ENCODE measurements at places on chromosomes 7 and 10. TPM values are rescaled to one million over a fixed set of nuclear protein-coding genes. Genes with fewer than 3 reads are reported as not detected.

Gene SSC4D
- total RNA-seq = 0.60 TPM

Gene SFMBT2
- 32.3 TPM for total RNA-seq

Gene FAS
- total RNA-seq = 65.1 TPM

Gene ANK3
- 47.1 TPM for total RNA-seq

Gene SLC29A3
- total RNA-seq = 3.4 TPM

GRCh38 chr7:11434366-11434765, 397.6 kb downstream of the THSD7A start:
- no peak overlapping the region for H3K27ac ChIP-seq
- H3K36me3 ChIP-seq = no peaks in the 10 kb centered on the region
- H3K4me1 ChIP-seq = no peaks in the 10 kb centered on the region
- no peaks in the 10 kb centered on the region for H3K27me3 ChIP-seq
- DNase-seq = no peak

DNA sequence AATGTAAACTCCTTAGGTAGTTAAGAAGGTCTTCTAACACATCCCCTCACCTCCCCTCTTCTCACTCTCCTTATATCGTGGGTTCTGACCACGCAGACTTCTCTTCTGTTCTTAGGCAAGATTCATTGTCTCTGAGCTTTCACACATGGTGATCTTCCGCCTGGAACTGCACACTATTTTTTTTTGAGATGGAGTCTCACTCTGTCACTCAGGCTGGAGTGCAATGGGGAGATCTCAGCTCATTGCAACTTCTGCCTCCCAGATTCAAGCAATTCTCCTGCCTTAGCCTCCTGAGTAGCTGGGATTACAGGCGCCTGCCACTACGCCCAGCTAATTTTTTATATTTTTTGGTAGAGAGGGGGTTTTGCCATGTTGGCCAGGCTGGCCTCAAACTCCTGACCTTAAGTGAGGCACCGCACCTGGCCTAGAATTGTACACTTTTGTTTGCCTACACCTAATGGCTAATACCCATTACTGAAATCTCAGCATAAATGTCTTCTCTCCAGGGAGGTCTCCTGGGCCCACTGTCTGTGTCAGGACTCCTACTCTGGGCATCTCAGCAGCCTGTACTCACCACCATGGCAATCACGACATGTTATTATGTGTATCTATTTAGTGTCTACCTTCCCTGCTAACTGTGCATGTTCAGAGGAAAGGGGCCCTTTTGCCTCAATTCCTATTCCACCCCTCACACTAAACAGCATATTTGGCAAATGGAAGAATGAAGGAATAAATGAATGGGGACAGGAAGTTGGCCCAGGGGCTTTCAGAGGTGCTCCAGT, 646.3 kb upstream of the DPP6 start:
- H3K27me3 ChIP-seq = no peaks in the 10 kb centered on the region
- no peaks in the 10 kb centered on the region for H3K36me3 ChIP-seq
- no peak overlapping the region for H3K4me3 ChIP-seq
- H3K27ac ChIP-seq = no peak overlapping the region
- DNase-seq = no peak
- H3K4me1 ChIP-seq = no peaks in the 10 kb centered on the region

- no peaks in the 10 kb centered on the region for H3K4me1 ChIP-seq
- H3K4me3 ChIP-seq = no peak overlapping the region
- DNase-seq = no peak
- H3K27ac ChIP-seq = no peak overlapping the region
These were observed 672.8 kb upstream of the POT1 start for GRCh38 chr7:125602441-125602840.
